ENCODE measurements at places on chromosomes 2 and 18.

DNA sequence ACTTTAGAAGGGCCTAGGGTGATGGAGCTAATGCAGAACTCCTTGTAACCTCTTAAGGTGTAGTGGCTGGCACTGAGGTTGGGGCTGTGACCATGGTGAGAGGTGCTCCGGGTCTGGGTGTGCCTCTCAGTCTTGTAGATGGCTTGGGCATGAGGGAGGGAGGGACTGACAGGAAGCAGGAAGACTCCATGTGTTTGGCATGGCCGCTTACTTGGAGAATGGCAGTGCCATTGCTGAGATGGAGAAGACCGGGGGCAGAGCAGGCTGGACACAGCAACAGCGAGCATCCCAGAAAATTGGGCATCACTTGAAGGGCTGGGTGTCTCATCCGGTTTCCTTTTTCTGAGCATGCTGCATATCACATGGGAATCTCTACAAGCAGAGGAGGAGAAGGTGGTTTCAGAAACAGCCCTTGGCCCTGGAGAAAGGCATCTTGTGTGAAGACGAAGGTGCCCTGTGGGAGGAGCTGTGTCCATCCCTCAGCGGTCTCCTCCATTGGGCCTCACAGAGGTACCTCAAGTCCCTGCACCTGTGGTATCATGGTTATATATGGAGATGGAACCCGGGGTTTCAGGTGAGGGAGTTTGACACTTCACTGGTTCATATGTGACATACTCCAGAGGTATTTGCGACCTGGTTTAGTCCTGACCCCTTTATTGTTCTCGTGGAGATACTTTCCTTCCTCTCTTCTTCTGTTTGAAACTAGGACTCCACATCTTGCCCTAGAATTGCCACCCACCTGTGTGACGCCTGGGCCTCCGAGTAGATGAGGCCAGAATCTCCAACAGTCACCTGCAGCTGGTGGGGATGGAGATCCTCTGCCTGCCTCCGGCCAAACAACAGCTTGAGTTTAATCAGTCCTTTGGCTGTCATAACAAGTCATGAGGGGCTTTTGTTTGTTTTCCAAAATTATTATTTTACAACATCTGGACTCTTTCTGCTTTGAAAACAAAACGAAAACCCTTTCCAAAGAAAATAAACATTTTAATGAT is 45.6 kb downstream of the INPP4A start:
- DNase-seq = no peak

- DNase-seq = no peak
Measured at GRCh38 chr2:16477648-16478047, 188.0 kb downstream of the CYRIA start.

GRCh38 chr2:23418461-23418911 is 33.5 kb downstream of the KLHL29 start:
- DNase-seq = no peak

DNA sequence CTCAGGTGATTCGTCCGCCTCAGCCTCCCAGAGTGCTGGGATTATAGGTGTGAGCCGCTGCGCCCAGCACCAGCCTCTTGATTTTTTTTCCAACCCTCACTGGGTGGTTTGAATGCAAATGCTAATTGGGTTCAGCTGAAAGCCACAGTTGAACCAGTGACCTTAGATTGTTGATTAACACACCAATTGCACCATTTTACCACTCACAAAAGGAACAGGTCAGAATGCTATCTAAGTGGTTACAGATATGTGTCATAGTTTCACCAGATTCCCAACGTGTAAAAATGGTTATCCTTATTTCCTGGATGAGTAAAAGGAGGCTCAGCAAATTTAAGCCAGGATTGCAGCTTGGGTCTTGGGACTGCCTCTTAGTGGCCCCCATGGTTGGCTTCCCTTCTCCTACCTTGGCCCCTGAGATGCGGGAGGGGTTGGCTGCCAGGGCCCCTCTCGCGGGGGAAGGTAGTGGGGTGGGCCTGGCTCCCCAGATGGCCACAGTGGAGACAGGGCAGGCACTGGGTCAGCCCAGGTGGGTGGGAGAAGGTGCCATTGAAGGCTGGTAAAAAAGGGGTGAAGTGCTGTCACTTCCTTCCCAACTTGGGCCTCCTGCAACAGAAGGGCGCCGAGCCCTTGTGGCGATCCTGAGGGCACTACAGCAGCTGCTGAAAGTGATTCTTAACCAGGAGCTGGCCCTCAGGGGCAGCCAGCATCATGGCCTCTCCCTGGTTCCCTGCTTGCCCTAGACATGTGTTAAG is 164.9 kb upstream of the HAAO start:
- no peak for DNase-seq

DNA sequence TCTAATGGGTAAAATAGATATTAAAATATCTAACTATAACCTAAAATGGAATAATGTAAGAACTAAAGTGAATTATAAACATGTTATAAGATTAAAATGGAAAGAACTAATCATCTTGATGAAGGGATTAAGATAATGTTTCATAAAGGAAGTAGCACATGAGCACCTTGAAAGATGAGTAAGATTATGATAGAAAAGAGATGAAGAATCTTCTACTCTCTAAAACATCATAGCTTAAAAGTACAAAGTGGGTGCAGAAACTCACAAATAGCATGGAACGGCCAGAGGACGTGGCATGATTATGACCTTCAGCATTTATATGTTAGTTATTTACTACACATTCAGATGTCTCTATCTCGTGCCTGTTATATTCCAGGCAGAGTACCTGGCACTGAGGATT is 76.2 kb upstream of the COL5A2 start:
- DNase-seq = no peak

GRCh38 chr2:60838481-60838880 is 42.9 kb upstream of the REL start:
- no peak for DNase-seq

DNA sequence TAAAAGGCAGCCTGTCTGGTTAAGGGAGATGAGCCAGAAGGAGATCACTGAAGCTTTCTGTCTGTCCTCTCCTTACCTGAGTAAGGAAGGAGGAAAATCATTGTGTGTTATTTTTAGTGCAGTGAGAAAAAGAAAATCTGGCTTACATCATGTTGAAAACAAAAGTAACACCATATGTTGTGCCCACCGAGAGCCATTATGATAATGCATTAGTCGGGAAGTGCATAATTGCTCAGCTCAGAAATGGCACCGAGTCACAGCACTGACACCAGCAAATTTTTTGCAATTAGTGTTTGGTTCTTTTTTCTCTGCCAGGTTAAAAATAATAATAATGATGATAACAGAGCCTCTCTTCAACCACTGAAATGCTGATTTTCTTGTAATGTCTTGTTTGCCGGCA is 46.6 kb downstream of the HNMT start:
- no peak for DNase-seq

DNA sequence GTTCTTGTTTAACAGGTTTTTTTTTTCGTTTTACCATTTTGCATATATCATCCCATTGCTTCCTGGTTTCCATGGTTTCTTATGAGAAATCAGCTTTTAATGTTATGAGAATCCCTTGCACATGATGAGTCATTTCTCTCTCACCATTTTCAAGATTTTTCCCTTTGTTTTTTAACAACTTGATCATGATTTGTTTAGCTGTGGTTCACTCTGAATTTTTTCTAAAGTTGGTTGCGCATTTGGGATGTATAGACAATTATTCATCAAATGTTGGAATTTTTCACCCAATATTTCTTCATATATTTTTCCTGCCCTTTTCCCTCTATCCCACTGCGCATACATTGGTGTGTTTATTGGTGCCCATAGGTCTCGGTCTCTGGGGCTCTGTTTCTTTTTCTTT is 42.4 kb upstream of the BIN1 start:
- DNase-seq = no peak

GRCh38 chr2:28287256-28287915 is 105.3 kb upstream of the FOSL2 start:
- DNase-seq = no peak

Measured in stimulated activated CD8-positive, alpha-beta memory T cell treated with anti-CD3 and anti-CD28 coated beads, Interleukin-12 subunit alpha, Interleukin-12 subunit beta, amount 100 ng/mL, for 1 hour (primary cell).